ENCODE measurements at places on chromosomes 12 and 14.

DNA sequence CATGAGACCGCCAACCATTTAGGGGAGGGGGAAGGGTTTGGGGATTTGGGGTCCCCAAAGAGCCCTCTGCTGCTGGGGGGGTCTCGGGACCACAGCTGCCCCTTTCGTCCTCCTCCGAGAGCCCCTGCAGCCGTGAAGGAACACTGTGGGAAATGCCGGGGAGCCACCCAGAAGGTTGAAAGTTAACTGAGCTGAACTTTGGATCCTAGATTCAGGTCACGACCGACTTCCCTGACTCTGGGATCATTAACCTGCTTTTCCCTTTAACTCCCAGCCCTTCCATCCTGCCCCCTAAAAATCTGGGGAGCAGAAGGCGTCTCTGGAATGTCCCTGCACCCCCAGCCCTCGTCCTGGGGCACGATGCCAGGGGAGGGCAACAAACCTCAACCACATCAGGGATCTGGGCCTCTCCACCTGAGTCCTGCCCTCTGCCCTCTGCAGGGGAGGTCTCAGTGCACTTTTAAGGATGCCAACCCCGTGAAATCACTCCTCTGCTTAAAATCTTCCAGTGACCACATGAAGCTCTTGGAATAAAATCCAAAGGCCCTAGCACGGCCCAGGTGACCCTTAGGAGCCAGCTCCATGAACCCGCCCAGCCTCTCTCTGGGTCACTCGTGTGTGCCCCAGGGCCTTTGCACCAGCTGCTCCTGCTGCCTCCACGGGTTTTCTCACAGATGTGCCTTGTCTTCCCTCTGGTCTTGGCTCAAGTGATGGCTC is 95.0 kb downstream of the RFLNA start:
- no peak for DNase-seq

GRCh38 chr12:83676781-83677295 is 990.1 kb downstream of the TMTC2 start:
- DNase-seq = peak; percentile 69

GRCh38 chr14:100564512-100564911 is 22.7 kb downstream of the BEGAIN start:
- no peak for DNase-seq

- DNase-seq = no peak
Measured at GRCh38 chr12:77932216-77932615, 101.5 kb downstream of the NAV3 start.

DNA sequence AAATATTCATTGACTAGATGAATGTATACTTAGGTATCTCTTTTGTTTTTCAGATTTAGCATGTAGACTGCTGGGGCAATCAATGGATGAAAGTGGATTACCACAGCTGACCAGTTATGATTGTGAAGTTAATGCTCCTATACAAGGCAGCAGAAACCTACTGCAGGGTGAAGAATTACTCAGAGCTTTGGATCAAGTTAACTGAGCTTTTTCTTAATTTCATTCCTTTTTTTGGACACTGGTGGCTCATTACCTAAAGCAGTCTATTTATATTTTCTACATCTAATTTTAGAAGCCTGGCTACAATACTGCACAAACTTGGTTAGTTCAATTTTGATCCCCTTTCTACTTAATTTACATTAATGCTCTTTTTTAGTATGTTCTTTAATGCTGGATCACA is 15.3 kb upstream of the SNAPC1 start:
- no peak for DNase-seq

- DNase-seq = no peak
Measured at GRCh38 chr12:57893431-57894353, 47.2 kb upstream of the CTDSP2 start.

DNA sequence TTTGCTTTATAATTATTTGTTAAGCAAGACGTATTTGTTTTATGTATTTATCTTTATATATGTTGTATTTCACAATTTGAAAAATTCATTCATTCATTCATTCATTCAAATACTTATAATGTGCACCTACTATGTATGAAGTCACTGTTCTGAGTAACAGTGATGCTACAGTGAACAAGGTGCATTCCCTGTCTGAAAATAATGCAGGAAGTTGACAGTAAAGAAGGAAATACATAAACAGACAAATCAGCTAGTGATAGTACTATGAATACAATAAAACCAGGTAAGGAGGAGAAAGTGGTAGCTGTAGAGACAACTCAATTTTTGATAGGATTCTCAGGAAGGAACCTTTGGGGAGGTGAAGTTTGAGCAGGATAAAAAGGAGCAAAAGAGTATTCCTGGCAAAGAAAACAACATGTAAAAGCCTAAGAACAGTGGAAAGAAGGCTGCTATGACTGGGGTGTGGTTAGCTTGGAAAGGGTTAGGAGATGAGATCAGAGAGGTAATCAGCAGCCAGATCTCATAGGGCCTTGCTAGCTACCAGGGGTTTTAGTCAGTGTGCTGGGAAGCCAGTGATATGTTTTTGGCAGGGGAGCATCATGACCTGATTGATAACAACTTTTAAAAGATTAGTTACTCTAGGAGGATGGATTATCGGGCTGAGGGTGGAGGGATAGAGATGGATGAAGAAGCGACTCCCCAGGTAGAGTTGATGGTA is 17.4 kb downstream of the BICDL1 start:
- DNase-seq = no peak

DNA sequence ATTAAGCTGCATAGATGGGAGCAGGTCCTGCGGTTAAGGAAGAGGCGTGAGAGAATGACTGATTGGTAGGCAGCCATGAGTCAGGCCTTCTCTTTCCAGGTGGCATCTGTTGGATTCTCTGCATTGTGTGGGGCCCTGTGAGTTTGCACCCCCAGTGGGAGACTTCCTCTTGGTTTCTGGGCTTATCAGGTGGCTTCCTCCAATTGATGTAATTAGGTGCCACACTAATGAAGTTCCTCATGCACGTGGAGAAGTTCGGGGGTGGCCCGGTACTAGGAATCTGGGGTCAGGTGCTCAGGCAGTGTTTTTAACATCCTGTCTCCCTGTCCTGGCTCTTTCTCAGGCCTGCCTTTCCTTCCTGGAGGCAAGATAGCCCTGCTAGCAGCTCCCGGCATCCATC is 765.1 kb upstream of the TMEM132C start:
- DNase-seq = no peak

DNA sequence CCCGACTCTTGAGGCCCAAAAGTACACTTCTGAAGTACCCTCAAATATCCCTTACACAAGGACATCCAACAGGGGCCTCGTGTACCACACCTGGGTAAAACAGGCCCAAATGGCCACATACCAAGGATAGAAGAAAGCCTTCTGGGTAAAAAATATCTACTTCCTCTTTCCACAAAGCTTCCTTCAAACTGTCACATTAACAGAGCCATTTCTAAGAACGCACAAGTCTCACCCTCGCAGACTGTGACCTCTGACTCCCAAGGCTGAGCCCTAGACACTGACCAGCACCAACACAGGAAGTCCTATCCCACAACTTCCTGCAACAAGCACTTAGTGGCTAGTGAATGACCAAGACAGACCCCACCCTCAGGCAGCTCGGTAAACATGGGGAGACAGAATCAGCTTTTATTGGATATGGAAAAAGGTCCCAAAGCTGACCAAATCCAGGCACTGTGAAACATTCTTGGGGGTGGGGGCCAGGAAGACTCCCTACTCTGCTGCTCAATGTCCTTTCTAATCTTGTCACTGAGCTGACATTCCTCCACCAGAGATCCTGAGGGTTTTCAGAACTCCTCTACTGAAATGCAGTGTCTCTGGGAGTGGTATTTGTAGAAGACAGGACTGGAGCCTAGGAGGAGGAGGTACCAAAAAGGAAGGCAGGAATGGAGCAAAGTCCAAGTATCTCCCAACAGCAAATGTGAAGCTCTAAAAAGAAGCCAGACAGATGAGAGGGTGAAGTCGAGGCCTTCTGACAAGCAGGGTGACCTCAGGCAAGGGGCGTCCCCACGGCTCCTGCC is 15.9 kb downstream of the KCTD10 start:
- no peak for DNase-seq

- peak; percentile 81 for DNase-seq
Measured at GRCh38 chr12:127723251-127723650, 543.7 kb upstream of the TMEM132C start.

- DNase-seq = no peak
Measured at GRCh38 chr12:6383572-6384498, at the start of gene LTBR. LTBR (plus strand) TSS chr12:6384162; CDS start chr12:6384359, 197 bp downstream.

- no peak for DNase-seq
Measured at GRCh38 chr14:70067810-70068209, 120.9 kb downstream of the SLC8A3 start.

DNA sequence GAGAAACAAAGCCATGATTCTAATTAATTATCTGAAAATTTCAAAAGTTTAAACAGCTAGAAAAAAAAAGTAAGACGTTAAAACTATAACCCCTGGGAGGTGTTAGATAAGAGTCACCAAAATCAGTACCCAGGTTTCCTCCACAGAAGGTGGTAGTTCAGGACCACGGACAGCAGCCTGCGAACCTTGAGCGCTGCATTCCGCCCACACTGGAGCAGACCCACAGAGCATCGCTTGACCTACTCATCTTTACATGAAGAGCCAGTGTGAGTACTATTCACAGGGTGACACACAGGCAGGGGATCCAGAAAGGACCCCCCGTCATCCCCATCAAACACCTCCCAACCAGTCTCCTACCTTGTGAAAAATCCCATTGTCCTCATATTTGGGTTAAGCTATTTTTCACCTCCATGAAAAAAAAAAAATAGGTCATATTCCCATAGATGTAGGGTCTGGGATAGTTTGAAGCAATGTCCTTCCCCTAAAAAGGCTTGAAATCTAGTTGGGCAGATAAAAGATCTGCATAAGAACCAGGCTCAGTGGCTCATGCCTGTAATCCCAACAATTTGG is 8.8 kb upstream of the CHGA start:
- DNase-seq = no peak

DNA sequence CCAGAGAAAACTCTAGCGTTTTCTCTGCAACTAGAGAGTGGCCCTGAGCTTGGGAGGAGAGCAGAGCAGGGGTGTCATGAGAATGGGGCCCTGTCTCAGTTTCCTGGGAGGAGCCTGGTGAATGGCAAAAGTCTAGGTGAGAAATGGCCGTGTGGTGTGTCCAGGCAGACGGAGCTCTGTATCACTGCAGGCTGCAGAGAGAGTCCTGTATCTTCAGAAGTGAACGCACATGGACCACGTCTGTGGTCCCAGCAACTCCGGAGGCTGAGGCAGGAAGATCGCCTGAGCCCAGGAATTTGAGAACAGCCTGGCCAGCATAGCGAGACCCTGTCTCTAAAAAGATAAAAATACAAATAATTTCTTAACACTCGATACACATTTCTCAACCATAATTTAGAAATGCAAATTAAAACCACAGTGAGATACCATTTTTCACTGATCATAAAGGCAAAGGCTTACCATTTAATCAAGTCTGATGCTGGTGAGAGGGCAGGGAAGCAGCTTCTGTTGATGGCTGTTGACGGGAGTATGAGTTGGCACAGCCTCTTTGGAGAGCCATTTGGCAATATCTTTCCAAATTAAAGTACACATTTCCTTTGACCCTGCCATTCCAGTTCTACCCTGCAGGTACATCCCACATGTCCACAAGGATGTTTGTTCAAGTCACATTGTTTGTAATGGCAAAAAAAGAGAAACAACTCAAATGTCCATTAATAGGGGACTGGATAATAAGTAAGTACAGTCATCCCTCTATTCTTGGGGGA is 51.0 kb downstream of the NFKBIA start:
- no peak for DNase-seq

DNA sequence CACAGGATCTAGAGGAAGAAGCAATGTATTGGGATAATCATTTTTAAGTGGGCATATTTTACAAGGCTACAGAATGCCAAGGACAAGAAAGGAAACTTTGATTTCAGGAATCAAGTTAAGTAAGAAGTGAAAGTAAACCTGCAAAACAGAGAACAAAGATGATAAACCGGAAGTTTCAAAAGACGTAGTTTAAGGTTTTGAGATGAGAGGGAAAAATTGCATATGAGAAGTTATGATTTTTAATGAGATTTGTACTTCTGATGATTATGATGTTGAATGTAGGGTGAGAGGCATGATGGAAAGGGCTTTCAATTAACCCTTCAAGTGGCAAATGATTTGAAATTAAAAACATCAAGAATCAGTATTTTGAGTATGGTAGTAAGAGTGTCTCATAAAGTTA is 134.9 kb downstream of the CAPZA3 start:
- no peak for DNase-seq

DNA sequence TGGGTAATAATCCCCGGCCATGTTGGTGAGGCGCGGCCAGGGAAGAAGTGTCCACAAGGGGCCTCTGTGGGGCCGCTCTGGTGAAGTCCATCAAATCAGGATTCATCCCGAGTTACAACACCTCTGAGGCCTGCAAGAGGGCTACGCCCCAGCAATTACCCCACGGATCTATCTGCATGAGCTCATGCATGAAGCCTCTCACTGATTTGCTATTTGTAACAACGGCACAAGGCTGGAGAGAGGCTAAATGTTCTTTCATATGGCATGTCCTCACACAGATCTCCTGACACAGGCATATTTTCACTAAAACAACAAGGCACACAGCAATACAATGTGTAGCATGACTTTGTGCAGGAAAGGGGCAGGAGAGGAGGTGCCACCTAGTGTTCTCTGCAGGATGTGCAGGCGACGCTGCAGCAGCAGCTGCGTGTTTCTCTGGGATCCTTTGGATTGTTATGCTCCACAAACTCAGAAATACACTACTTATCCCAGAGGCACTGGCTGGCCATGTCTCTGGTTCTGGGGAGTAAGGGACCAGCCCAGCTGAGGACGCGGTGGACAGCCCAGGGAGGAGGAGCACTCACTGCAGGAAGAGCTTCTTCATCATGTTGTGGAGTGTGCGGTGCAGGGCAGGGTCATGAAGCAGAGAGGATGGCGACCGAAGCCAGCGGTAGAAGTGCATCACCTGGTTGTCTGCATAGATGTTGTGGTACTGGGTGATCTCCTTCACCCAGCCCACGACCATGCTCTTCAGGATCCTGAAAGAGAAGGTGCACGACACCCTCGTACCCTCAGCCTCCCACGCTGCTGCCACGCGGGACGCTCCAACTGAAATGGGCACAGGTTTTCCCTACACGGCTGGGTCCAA is 20.2 kb downstream of the P2RX2 start:
- DNase-seq = peak; percentile 84

- no peak for DNase-seq
Measured at GRCh38 chr12:123232472-123232806, 502 bp downstream of the MPHOSPH9 start.

DNA sequence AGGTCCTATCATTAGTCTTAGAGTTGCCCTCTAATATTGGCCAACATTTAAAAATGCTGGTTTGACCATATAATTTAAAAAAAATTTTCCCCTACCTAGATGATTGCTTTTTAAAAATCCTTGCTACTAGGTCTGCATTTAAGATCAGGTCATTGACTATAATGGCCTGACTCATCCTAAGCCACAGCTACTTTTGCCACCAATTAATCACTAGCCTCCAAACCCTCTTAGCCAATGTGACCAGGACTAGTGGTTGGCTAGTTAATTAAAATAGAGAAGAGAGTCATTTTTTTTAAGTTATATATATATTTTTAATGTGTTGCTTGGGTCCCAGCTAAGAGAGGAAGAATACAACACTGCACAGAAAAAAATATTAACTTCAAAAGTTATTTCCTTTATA is 57.5 kb downstream of the SOS2 start:
- DNase-seq = no peak

- no peak for DNase-seq
Measured at GRCh38 chr12:57905812-57906475, 35.4 kb upstream of the ATP23 start.

All from D341Med (cell line).